AG04449 (cell line): ENCODE measurements at places on chromosomes 11 and 22.

GRCh38 chr11:70243912-70244652 lies 26.4 kb upstream of the PPFIA1 start:
- DNase-seq: no peak

- no peak for DNase-seq
These were observed 96.2 kb downstream of the RASSF10 start for GRCh38 chr11:13105237-13105844.

DNA sequence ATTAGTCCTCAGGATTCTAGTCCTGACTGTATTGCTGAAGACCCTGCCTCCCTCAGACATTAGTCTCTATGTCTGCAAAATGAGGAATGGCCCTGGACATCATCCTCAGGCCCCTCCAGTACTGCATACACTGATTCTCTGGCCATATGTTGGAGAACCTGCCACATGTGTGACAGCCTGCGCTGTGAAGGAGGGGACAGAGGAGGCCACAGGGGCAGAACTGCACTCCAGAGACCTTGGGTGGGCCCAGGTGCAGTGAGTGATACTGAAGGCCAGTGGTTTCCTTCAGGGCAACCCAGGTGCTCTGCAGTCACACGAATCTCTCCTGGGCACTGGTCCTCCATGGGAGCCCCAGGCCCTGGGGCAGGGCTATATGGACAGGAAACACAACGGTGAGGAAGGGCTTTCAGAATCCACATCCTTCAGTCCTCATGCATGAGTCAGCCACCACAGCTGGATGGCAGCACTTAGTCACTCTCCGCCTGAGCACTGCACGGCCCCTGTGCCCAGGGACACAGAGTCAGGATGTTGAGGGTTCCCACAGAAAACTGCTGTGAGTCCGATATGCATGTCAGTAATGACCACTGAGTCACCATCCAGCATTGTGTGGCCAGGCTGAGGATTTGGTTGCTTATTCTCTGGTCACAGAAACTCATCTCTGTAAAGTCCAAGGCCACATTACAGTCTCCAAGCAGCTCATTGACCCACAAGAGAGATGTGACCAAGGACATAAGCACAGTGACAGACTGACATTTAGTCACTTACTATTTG lies 39.7 kb downstream of the ME3 start:
- DNase-seq: peak; percentile 85

- no peak for DNase-seq
These were observed 304.9 kb downstream of the NTM start for GRCh38 chr11:131675121-131675888.

DNA sequence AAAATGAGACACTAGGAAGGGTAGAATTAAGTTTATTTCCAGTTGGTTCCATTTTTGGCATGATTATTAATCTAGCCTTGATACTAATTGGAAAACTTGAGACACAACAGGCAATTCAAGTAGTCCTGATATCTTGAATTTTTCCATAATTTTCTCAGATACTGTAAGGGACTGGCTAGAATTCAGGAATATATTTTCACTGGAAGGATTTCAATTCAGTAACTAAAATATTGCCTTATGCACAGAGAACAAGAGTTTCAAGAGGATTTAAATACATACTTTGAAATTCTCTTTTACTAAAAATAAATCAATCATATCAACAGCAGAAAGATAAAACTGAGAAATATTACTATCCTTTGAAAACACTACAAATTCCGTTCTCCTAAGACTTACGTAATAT lies 632.9 kb downstream of the LRRC4C start:
- DNase-seq: no peak

- no peak for DNase-seq
These were observed 2.5 kb downstream of the CELF1 start for GRCh38 chr11:47550288-47551047.

- no peak for DNase-seq
These were observed 20.3 kb upstream of the APLP2 start for GRCh38 chr11:130049328-130049771.

DNA sequence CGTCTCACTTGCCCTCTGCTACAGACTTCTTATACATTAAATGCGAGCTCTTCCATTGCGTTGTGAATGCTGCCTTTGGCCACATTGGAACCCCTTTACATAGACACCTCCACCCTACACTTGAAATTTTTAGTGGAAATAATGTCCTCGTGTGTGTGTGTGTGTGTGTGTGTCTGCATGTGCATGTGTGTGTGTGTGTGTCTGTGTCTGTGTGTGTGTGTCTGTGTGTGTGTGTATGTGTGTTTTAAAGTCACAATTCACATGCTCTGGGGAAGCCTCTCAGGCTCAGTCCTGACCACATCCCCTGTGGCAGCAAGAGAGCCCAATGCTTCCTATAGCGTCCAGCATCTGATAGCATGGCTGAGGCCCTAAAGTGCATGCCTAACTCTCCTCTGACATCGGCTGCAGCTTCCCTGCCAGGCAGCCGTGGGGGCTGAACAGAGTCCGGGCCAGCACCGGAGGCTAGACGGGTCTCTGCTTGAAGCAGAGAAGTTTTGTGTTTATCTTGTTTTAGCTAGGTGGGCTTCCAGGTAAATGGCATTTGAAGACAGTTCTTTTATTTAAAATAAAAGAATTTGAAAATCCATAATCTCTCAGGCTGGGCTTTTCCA lies 64.5 kb upstream of the EMID1 start:
- no peak for DNase-seq

DNA sequence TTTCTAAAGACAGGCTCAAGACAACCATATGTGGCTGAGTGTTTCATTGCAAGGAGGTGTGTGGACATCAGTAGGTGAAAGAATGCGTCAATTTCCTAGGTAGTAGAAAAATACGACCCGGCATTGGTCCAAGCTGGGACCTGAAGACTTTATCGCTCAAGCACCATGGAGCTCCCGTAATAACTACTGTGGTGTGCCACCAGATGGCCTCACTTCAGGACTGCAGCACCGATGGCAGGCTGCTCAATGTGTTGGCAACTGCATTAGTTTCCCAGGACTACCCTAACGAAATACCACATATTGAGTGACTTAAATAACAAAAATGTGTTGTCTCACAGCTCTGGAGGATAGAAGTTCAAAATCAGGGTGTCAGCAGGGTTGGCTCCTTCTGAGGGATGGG lies 72.4 kb upstream of the FAT3 start:
- DNase-seq: no peak

- DNase-seq: no peak
These were observed 56.2 kb downstream of the GALNT18 start for GRCh38 chr11:11565636-11566035.

DNA sequence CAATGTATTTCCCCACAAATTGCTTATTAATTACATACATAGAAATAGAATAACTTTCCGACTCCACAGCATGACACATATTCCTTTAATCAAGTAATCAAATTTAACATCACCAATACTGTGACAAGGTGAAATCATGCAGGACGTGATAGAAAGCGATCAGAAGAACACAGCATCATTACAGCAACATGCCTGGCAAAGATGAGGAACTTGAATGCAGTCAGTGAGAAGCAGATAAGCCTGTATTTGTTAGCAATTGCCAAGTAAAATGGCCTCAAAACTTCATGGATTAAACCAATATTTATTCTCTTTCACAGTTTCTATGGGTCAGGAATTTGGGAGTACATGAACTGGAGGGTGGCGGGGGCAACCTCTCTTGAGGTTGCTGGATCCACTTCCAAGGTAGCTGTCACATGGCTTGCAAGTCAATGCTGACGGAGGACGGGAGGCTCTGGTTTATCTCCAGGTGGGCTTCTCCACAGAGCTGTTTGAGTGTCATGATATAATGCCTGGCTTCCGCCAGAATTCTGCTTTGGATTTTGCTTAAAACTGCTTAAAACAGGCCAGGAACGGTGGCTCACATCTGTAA lies 12.0 kb upstream of the TEAD1 start:
- no peak for DNase-seq

GRCh38 chr22:39936523-39937145 lies 23.6 kb upstream of the TMA7B start:
- DNase-seq: no peak

DNA sequence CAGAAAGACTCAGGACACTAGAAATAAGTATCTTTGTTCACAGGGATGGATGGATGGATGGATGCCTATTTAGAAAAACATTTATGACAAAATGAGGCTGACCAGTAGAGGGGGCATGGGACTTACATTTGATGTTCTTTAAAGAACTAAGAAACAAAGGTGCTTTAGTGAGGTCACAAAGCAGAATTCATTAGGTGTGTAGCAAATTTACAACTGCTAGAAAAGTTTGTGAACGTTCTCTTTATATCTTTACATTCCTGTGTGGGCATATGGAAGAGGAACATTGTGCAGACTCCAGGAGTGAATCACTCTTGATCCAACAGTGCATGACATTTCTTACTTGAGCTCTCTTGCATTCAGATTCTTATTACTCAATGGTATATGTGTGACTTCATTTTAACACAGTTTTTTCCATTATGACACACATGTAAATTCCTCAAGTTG lies 15.8 kb upstream of the SIK2 start:
- no peak for DNase-seq

DNA sequence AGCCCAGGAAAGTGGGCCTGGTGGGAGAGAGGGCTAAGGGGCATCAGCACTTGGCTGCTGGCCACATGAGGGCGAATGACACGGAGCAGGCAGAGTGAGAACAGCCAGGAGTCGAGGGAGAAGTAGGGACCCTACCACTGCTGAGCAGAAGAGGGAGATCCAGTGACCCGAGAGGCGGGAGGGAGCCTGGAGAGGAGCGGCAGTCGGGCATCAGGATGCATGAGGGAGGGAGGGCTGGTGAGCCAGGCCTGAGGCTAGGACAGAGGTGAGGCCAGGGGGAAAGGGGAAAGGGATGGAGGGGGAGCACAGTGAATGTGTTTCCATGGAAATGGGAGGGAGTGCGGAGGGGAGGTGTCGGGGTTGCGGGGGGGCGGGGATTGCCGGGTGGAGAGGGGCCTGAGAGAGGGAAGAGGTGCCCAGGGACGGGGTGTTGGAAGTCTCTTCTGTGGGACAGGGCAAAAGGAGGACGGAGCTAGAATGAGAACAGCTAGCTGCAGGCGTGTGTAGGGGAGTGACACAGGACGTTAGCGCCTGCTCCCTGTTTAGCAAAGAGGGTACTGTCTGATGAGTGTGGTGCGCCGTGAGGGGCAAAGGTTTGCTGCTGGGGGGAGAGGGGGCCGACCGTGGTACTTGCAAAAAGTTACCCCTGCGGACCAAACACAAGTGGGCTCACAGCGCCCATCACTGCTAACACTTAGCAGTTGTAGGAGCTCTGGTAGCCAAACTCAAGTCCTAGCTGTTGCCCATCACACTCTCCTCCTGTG lies 37.1 kb upstream of the WNT11 start:
- no peak for DNase-seq

DNA sequence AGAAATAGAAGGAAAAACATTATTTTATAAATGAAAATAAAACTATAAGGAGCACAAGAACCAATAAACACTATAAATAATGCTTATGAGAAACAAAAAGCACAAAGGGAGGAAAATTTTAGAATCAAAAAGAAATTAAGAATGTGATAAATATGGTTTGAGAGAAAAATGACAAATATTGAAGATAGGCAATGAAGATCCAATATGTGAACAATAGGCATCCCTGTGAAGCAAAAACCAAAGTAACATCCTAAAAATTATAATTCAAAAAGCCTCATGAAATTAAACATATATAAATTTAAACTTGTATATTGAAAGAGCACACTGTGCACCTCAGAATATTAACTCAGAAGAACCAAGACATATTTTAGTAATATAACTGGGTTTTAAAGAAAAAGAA lies 216.2 kb downstream of the GRIK4 start:
- no peak for DNase-seq

DNA sequence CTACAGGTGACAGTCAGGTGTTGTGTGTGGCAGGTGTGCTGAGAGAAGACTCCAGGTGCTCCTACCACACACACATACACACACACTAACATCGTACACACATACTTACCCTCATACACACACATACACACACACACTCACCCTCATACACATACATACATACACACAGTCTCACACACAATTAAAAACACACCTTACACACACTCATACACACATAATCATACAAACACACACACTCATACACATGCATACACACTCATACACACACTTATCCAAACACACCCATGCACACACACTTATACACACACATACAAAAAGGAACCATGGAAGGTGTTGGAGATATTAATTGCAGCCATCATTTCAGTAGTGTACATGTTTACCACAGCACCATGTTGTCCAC lies 4.6 kb downstream of the KRTAP5-3 start:
- DNase-seq: no peak

DNA sequence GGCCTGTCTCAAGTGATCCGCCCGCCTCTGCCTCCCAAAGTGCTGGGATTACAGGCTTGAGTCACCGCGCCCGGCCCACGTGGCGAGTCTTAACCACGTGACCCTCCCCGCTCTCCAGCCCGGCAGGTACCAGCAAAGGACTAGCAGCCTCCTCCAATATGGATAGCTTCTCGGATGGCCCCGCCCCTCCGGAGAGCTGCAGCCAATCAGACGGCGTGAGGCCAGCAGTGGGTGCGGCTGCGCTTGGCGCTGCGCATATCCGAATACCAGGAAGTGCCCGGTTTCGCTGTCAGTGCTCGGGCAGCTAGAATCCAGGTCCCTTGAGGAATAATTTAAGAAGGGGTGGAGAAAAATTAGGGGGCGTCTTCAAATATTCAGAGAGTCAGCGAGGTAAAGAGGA lies 14.7 kb upstream of the PISD start:
- no peak for DNase-seq

DNA sequence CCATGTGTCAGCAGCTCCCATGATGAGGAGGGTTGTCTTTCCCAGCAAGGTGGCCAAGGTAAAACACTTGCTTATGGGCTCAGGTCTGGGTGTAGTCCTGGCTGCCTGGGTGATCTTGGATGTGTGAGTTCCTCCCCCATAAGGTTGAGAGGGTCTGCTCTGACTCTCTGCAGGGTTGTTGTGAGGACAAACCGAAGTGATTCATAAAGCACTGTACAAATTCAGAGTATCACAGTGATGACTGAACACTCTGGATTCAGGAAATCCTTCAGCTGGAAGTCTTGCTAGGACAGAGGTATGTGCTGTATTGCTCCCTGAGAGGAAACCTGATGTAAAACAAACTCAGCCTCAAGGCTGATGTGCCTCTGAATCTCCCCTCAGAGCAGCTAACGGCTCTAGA lies 220.9 kb upstream of the PITPNB start:
- peak; percentile 72 for DNase-seq

GRCh38 chr11:63165706-63166310 lies 21.8 kb upstream of the SLC22A24 start:
- DNase-seq: no peak
